Renal cortical epithelial cell (primary cell): ENCODE measurements at places on chromosomes 5 and 9. TPM values are rescaled to one million over a fixed set of nuclear protein-coding genes. Genes with fewer than 3 reads are reported as not detected.

Gene MARCHF6
- total RNA-seq = 46.0 and 134 TPM in 2 replicates

Gene PTGDS
- total RNA-seq = 0.45 TPM in 1 of 2 replicates, not detected in the other

Gene PKD2L2
- 0.05 TPM in 1 of 2 replicates, not detected in the other for total RNA-seq

Gene TLN1
- total RNA-seq = 266 and 772 TPM in 2 replicates

Gene SPINK1
- total RNA-seq = 0.40 and 8.2 TPM in 2 replicates

Gene SLCO6A1
- total RNA-seq = 0.10 TPM in 1 of 2 replicates, not detected in the other

Gene KCNMB1
- total RNA-seq = not detected in 2 replicates

Gene PCDHGA2
- total RNA-seq = 1.2 and 3.1 TPM in 2 replicates

Gene ERCC6L2
- total RNA-seq = 55.4 and 146 TPM in 2 replicates

Gene IL9
- total RNA-seq = not detected in 2 replicates

Gene PCDHGC5
- total RNA-seq = 0.17 and 0.80 TPM in 2 replicates

Gene DOCK8
- total RNA-seq = 0.85 and 1.6 TPM in 2 replicates

Gene MAML1
- 4.2 and 14.5 TPM in 2 replicates for total RNA-seq

Gene SPATA6L
- 3.8 and 7.3 TPM in 2 replicates for total RNA-seq

Gene ZFP37
- 1.6 and 5.2 TPM in 2 replicates for total RNA-seq

Gene GPR150
- total RNA-seq = 0.69 TPM in 1 of 2 replicates, not detected in the other

Gene SLC38A9
- 57.8 and 67.4 TPM in 2 replicates for total RNA-seq

Gene C5
- total RNA-seq = 0.87 and 2.6 TPM in 2 replicates

Gene C5orf58
- not detected in 2 replicates for total RNA-seq

Gene SURF6
- total RNA-seq = 7.5 and 31.4 TPM in 2 replicates

Gene NR6A1
- total RNA-seq = 6.0 and 6.1 TPM in 2 replicates
